Neural crest cell (in vitro differentiated cells): ENCODE measurements at places on chromosomes 2 and 18. TPM values are rescaled to one million over a fixed set of nuclear protein-coding genes. Genes with fewer than 3 reads are reported as not detected.

Gene IHH
- total RNA-seq = 0.16 TPM in 1 of 2 replicates, not detected in the other

Gene CHMP3
- 83.7 and 88.3 TPM in 2 replicates for total RNA-seq

Gene SEPTIN2
- 466 and 490 TPM in 2 replicates for total RNA-seq

Gene CNDP1
- total RNA-seq = 0.56 and 0.59 TPM in 2 replicates

Gene RTP5
- total RNA-seq = not detected in 2 replicates

Gene RASGRP3
- 0.07 TPM in 1 of 2 replicates, not detected in the other for total RNA-seq

Gene FOXI3
- 0.12 TPM in 1 of 2 replicates, not detected in the other for total RNA-seq
